ENCODE measurements at places on chromosomes 5 and 9. TPM values are rescaled to one million over a fixed set of nuclear protein-coding genes. Genes with fewer than 3 reads are reported as not detected.

Gene ZNF483
- total RNA-seq: 2.8 TPM

Gene FBXL7
- total RNA-seq: not detected

Gene LCN2
- not detected for total RNA-seq

Gene ZNF354C
- 5.7 TPM for total RNA-seq

Gene NME5
- total RNA-seq: not detected

- DNase-seq: no peak
These were observed 54.9 kb downstream of the SLC44A1 start for GRCh38 chr9:105299190-105299854.

DNA sequence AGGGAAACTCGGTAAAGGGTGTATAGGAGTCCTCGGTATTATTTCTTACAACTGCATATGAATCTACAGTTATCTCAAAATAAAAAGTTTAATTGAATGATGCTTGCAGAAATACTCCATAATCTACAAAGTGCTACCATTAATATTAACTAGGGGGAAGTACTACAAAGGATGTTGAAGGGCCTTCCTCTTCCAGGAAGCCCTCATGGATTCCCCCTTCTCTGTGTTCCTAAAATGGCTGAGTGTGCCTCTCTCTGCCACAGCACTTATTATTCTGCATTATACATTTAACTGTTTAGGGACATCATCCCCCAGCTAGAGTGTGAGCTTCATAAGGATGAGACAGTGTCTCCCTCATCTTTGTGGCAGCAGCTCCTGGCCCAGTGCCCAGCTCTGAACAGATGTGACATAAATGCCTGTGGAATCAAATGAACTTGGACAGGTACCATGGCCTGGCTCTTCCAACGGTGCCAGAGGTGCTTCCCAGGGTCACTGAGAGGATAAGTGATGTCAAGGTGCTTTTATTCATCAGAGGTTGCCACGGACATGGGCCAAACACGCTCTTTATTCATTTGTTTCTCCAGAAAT, 99.5 kb downstream of the PAX5 start:
- no peak for DNase-seq

- DNase-seq: no peak
These were observed 72.3 kb downstream of the SEMA5A start for GRCh38 chr5:9473624-9474023.

GRCh38 chr9:128101231-128101661, 26.3 kb downstream of the PTGES2 start:
- DNase-seq: no peak

GRCh38 chr9:123945532-123945931, 15.6 kb upstream of the DENND1A start:
- DNase-seq: no peak

GRCh38 chr5:76781775-76782174, 37.1 kb upstream of the F2RL1 start:
- DNase-seq: no peak

DNA sequence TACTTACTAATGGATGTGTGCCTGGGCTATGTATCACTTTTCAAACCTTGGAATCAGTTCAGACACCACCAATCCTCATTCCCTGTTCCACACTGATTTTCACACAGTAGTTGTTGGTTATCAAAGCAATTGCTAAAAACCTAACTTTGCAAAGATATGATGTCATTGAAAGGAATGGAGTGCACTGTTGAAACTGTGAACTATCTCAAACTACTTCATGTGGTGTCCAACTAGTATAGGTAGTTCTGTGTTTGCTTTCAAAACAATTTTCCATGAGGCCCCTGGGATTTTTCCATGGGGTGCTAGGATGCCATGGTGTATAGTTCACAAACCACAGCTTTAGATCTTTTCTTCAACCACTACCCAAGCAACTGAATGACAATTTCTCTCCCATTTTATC, 17.8 kb downstream of the INIP start:
- DNase-seq: no peak

All from CD8-positive, alpha-beta memory T cell (primary cell).